Suppressor macrophage treated with lipopolysaccharide for 4 hours (primary cell): ENCODE measurements at places on chromosomes 12 and 14.
A peak's percentile ranks its signal among the peaks of the same experiment; 100 is the strongest.

DNA sequence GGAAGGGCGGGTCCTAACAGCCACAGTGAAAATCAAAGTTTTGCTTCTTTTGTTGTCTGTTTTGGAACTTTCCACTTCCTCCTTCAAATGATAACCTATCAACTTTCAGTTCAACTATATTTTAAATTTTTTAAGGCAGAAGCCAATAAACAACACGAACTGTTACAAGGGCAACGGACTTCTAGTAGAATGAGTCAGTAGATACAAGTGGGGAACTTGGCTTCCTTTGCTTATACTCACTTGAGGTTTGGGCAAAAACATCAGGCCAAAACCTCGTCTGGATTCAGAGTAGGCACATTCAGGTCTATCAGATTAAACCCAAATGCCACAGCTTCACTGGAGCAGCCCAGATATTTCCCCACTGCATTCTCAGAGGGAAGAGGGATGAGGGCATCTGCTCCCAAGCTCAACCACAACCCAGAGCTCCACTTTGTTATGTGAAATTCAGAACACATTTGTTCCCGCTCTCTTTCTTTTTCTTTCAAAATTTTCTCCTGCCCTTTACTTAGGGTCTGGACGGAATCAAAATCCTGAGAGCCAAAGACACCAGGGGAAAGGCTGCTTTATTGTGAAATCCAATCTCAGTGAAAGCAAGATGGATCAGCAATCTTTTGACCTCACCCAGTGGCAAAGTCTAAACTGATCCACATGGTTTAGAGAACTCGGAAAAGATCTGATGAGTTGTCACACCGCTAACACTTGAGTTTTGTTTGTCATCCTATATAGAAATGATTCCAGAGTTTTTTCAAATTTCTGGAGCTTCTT is 152.5 kb upstream of the BTG1 start:
- DNase-seq, result peak; percentile 55

GRCh38 chr14:61192989-61193388 is 88.1 kb downstream of the TMEM30B start:
- DNase-seq, result no peak

GRCh38 chr14:45251912-45252311 is 1.1 kb downstream of the MIS18BP1 start:
- peak; percentile 90 for DNase-seq

- DNase-seq, result no peak
Observed at GRCh38 chr14:105153331-105153731, 15.2 kb downstream of the JAG2 start.

GRCh38 chr12:45909041-45909713 is 81.2 kb downstream of the SCAF11 start:
- no peak for DNase-seq
